Activated T-cell treated with anti-CD3 and anti-CD28 coated beads, Interleukin-2, amount 50 U/mL, for 72 hours (primary cell): ENCODE measurements at places on chromosomes 13 and 19.

GRCh38 chr13:53520132-53520531 is 491.5 kb downstream of the OLFM4 start:
- no peaks in the 10 kb centered on the region for H3K36me3 ChIP-seq
- H3K27ac ChIP-seq, result no peak overlapping the region
- H3K27me3 ChIP-seq, result no peaks in the 10 kb centered on the region
- H3K4me3 ChIP-seq, result no peak overlapping the region
- no peaks in the 10 kb centered on the region for H3K4me1 ChIP-seq

DNA sequence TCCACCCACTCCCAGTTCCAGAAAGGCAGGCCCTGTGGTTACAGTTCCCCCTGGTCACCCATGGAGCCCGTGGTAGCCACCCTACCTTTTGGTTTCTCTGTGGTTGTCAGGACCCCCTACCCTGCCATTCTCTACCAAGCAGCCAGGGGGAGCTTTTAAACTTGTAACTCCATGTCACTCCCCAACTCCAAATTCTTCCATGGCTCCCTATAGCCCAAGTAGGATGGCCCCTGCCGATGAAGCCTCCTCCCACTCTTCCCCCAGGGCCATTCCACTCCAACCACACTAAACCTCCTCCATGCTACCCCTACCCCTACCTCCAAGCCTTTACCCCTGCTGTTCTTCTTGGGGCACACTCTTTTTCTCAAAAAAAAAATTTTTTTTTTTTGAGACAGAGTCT is 2.2 kb downstream of the S1PR2 start:
- H3K27me3 ChIP-seq, result no peaks in the 10 kb centered on the region
- peaks cover 21% of the 10 kb centered on the region for H3K4me1 ChIP-seq
- H3K27ac ChIP-seq, result peak overlapping the region; percentile 73
- peak overlapping the region; percentile 40 for H3K4me3 ChIP-seq
- no peaks in the 10 kb centered on the region for H3K36me3 ChIP-seq
- DNase-seq, result peak; percentile 40

- peaks cover 19% of the 10 kb centered on the region for H3K36me3 ChIP-seq
- DNase-seq, result no peak
- no peaks in the 10 kb centered on the region for H3K27me3 ChIP-seq
- peaks cover 16% of the 10 kb centered on the region for H3K4me1 ChIP-seq
- H3K27ac ChIP-seq, result no peak overlapping the region
Measured at GRCh38 chr19:41318696-41319499, 8.9 kb downstream of the CCDC97 start.

DNA sequence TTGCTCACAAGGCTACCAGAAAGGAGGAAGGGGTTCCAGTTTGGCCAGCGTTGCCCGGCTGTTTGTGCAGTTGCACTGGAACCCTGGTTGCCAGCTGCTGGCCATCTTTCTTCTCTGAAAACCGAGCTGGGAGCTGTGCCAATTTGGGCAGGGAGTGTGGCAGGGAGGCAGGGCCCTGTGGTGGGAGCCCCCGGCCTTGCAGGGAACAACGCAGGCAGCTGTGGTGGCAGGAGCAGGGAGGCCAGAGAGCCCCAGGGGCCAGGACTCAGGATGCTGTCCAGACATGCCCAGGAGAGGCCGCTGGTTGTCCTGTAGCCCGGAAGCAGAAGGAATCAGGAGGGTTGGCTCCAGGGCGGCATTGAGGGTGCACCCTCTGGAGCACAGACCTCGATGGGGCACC is 4.8 kb downstream of the KMT5C start:
- H3K27ac ChIP-seq, result no peak overlapping the region
- no peak for DNase-seq
- no peaks in the 10 kb centered on the region for H3K27me3 ChIP-seq

GRCh38 chr13:108263621-108264355 is 5.7 kb upstream of the TNFSF13B start:
- H3K27me3 ChIP-seq, result no peaks in the 10 kb centered on the region
- H3K27ac ChIP-seq, result no peak overlapping the region
- no peak for DNase-seq
- H3K4me1 ChIP-seq, result peaks cover 21% of the 10 kb centered on the region

GRCh38 chr19:2043251-2043641 is 7.8 kb downstream of the MKNK2 start:
- H3K4me3 ChIP-seq, result peak overlapping the region; percentile 85
- H3K4me1 ChIP-seq, result peaks cover 31% of the 10 kb centered on the region
- peak overlapping the region; percentile 42 for H3K27ac ChIP-seq
- H3K27me3 ChIP-seq, result no peaks in the 10 kb centered on the region
- no peak for DNase-seq

DNA sequence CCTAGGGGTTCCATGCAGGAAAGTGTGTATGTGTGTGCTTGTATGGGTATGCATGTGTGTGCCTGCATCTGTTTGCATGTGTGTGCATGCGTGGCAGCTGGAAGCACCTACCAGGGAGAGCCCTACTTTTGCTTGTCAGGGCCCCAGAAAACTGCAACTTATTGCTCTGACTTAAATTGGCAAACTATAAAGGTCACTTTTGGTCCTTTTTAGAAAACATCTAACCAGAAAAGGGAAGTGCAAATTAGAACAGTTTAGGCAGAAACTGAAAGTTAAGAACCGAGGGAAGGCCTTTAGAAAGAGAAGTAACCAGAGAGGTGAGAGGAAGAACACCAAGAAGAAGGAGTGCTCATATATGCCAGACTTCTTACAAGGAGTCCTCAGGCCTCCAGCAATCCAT is 32.5 kb downstream of the DLEU7 start:
- H3K27me3 ChIP-seq, result no peaks in the 10 kb centered on the region
- no peaks in the 10 kb centered on the region for H3K36me3 ChIP-seq
- H3K27ac ChIP-seq, result no peak overlapping the region
- H3K4me3 ChIP-seq, result no peak overlapping the region
- H3K4me1 ChIP-seq, result peaks cover 5% of the 10 kb centered on the region
- no peak for DNase-seq

- H3K27ac ChIP-seq, result no peak overlapping the region
- H3K4me3 ChIP-seq, result no peak overlapping the region
- H3K27me3 ChIP-seq, result peaks cover 14% of the 10 kb centered on the region
- DNase-seq, result no peak
Measured at GRCh38 chr13:51005566-51005965, 96.0 kb downstream of the RNASEH2B start.

DNA sequence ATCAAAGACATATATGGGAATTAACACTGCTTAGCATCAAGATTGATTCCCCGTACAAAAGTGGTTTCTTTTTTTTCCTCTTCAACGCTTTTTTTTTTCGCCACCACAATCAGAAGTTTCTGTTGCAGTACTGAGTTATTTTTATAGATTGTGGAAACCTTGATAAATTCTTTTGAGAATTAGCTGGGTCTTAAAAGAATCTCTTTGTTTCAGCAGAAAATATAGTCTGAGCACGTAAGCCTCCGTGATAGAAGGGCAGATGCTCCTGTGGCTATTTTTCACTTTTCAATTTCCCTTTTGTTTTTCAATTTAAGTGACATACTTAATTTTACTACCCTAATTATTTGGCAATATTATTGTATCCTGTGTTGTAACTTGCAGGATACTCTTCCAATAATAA is 531.8 kb downstream of the DCT start:
- no peak overlapping the region for H3K4me3 ChIP-seq
- no peaks in the 10 kb centered on the region for H3K27me3 ChIP-seq
- DNase-seq, result no peak
- no peaks in the 10 kb centered on the region for H3K36me3 ChIP-seq
- H3K4me1 ChIP-seq, result no peaks in the 10 kb centered on the region

GRCh38 chr13:113842336-113843062 is 21.4 kb downstream of the GAS6 start:
- H3K4me1 ChIP-seq, result peaks cover 29% of the 10 kb centered on the region
- H3K27me3 ChIP-seq, result peaks cover 12% of the 10 kb centered on the region
- H3K4me3 ChIP-seq, result no peak overlapping the region
- H3K27ac ChIP-seq, result no peak overlapping the region

GRCh38 chr19:54209811-54210494 is 9.3 kb downstream of the RPS9 start:
- H3K4me1 ChIP-seq, result peaks cover 78% of the 10 kb centered on the region
- peak overlapping the region; percentile 68 for H3K4me3 ChIP-seq
- H3K27ac ChIP-seq, result peak overlapping the region; percentile 6

GRCh38 chr13:40403509-40404241 is 262.8 kb downstream of the FOXO1 start:
- no peaks in the 10 kb centered on the region for H3K27me3 ChIP-seq
- H3K27ac ChIP-seq, result no peak overlapping the region
- H3K4me3 ChIP-seq, result no peak overlapping the region

DNA sequence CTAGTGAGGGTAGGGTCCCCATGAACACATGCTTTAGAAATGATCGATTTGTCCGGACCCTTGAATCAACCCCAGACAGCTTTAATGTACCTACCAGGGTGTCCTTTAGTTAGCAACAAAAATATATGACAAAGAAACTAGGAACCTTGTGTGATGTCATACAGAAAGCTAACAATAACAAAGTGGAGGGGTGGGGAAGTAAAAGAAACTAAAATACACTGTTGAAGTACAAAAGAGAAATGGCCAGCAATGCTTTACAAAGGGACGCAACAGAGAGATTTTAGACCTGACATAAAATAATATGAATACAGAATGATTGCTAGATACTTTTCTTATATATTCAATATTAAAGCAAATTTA is 40.0 kb downstream of the DZIP1 start:
- H3K4me3 ChIP-seq, result no peak overlapping the region
- no peak for DNase-seq
- H3K36me3 ChIP-seq, result no peaks in the 10 kb centered on the region
- no peaks in the 10 kb centered on the region for H3K4me1 ChIP-seq
- H3K27me3 ChIP-seq, result peaks cover 27% of the 10 kb centered on the region

DNA sequence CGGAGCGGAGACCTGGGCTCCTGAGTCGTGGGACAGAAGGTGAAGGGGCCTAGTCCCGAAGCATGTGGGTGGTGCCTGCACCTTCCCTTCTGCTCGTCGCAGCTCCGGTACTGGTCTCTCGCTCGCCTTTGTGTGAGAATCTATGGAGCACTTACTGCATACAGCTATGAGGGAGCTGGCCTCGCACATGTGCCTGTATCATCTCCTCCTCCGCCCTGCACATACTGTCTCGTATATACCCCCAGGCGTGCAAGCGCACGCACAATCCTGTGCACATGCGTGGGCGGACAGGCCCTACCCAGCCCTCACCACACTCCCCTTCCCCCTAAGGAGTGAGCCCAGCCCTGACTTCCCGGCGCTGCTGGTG is 8.7 kb downstream of the PIK3R2 start:
- no peak overlapping the region for H3K27ac ChIP-seq
- H3K4me3 ChIP-seq, result peak overlapping the region; percentile 55
- H3K36me3 ChIP-seq, result peaks cover 4% of the 10 kb centered on the region
- H3K4me1 ChIP-seq, result peaks cover 15% of the 10 kb centered on the region
- no peak for DNase-seq
- no peaks in the 10 kb centered on the region for H3K27me3 ChIP-seq

DNA sequence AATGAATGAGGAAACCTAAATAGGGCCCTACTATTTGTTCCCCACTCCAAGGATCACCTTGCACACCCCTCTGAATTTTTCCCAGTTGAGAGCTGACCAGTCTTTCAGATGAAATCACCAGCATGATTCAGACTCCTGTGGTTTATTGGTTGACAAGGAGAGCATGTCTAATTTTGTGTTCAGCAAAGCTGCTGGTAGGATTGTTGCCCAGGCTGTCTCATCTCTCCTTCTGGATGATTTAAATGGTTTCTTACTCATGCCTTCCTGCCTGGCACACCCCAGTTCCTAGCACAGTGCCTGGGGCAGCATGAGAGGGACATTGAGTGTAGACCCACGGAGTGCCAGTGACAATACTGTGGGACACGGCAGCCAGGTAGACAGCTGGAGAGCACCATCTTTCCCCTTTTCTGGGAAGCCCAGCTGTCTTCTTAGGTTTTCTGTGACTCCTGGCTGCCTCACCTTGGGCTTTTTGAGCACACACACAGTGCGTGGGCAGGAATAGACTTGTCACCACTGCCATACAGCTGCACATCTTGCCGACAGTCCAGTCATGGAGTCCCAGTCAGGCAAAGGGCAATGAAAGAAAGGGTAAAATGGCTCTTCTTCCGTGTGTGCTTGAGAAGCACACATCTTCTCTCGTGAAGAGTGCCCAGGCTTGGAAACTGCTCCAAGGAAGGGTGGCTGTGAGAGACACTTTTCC is 12.3 kb downstream of the FGF9 start:
- H3K36me3 ChIP-seq, result no peaks in the 10 kb centered on the region
- no peak for DNase-seq

DNA sequence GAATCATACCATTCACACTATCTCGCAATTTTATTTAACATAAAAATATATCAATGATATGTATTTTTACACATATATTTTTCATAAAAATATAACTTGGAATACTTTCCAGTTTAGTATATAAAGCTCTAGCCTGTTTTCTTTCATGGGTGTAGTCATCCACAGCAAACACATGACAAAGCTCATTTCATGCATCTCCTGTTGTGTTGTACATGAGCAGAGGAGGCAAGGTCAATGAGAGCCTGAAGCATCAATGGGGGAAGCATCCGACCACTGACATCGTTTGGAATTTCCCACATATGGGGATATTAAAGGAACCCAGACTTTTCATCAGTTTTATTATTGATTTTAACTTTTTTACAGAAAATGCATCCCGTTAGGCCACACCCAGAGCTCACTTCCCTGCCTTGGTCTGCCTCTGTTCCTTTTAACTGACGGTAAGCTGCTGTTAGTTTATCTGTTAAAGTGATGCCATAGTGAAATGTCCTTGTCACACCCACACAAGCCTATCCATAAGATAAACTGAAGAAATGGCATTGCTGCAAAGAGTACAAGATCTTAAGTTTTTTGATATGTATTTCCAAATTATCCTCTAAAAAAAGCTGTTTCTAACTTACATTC is 44.0 kb downstream of the MIPEP start:
- DNase-seq, result no peak
- no peak overlapping the region for H3K4me3 ChIP-seq
- no peaks in the 10 kb centered on the region for H3K4me1 ChIP-seq

- DNase-seq, result peak; percentile 4
- no peaks in the 10 kb centered on the region for H3K27me3 ChIP-seq
- H3K27ac ChIP-seq, result no peak overlapping the region
- H3K4me1 ChIP-seq, result peaks cover 15% of the 10 kb centered on the region
- H3K36me3 ChIP-seq, result no peaks in the 10 kb centered on the region
- no peak overlapping the region for H3K4me3 ChIP-seq
Measured at GRCh38 chr13:26377038-26377437, 123.1 kb downstream of the CDK8 start.
